ENCODE measurements at places on chromosomes 4 and X.

GRCh38 chr4:43547561-43547960 is 655.0 kb downstream of the GRXCR1 start:
- DNase-seq: no peak

DNA sequence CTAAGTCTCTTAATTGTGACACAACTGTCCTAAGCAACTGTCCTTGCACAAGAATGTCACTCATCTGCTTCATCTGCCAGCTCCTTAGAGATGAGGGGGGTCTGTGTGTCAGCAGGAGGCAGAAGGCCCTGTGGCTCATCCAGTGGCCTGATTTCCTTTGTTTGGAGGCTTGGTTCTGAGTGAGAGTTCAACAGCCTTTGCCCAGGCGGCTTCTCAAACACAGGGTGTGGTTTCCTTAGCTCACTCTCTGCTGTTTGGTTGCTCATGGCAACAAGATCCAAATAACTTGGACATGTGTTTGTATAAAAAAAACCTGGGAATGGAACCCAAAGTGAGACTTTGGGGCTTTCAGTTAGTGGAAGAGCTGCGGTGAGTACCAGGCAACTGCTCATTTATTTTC is 46.6 kb downstream of the MAP7D3 start:
- peak; percentile 46 for DNase-seq

- no peak for DNase-seq
Observed at GRCh38 chr4:1746919-1747602, 25.7 kb downstream of the TACC3 start.

DNA sequence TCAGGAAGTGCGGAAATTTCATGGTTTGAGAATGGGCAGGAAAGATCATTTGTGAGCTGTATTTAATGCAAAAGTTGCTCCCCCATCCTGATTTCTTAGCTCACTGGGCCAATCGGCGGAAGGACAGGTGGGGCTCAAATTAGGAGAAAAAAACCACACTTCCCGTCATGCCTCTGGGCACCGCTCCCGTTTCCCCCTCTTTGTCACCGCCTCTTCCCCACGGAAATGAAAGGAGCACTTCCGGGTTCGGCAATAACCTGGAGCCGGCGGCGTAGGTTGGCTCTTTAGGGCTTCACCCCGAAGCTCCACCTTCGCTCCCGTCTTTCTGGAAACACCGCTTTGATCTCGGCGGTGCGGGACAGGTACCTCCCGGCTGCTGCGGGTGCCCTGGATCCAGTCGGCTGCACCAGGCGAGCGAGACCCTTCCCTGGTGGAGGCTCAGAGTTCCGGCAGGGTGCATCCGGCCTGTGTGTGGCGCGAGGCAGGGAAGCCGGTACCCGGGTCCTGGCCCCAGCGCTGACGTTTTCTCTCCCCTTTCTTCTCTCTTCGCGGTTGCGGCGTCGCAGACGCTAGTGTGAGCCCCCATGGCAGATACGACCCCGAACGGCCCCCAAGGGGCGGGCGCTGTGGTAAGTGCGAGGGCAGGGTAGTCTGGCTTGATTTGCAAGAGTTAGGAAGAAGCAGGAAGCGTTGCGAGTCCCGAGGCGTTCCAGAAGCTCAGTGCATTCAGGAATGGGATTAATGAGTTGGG is at the start of gene TMEM33:
Gene TMEM33, plus strand, starts transcription at position 529 of the 751 bp plus-strand sequence. Its CDS starts 56 bp downstream, at position 585.
- DNase-seq: peak; percentile 92

DNA sequence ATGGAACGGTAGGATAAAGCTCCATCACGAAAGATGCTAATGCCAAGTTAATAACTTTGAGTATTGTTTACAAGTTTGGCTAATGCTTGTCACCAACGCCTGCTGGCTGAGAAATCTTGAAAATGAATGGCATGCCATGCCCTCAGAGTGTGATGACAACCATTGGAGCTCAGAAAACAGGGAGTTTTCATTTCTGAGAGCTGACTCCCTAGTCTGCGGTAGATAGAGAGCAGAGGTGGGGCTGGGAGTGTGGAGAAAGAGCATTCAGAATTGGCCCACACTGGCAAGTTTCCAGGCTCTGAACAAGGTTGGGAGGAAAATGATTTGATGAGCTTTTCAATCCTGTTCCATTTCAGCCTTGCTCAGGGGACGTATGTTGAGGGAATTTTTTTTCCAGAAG is 183.9 kb downstream of the CPEB2 start:
- DNase-seq: no peak

DNA sequence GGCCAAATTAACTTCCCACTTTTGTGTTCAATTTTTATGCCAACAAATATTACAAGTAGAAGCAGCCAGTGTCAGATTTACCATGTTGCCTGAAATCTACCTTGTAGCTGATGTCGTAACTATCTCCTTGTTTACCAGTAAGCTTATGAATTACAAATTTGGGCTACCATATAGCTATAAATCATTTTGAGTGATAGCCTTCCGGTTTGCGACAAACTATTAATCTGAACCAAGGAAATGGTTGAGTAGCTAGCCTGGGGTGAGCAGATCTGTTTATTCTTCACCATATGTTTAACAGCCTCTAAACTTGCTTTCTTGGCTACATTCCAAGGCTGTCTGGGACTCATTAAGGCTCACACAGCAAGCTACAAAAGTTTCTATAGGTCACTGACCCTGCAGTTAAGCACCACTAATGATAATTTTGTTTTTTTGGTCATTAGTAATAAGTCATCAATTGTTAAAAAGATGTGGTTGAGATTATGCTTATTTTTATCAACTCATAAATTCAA is 218.7 kb upstream of the SPOCK3 start:
- DNase-seq: no peak

DNA sequence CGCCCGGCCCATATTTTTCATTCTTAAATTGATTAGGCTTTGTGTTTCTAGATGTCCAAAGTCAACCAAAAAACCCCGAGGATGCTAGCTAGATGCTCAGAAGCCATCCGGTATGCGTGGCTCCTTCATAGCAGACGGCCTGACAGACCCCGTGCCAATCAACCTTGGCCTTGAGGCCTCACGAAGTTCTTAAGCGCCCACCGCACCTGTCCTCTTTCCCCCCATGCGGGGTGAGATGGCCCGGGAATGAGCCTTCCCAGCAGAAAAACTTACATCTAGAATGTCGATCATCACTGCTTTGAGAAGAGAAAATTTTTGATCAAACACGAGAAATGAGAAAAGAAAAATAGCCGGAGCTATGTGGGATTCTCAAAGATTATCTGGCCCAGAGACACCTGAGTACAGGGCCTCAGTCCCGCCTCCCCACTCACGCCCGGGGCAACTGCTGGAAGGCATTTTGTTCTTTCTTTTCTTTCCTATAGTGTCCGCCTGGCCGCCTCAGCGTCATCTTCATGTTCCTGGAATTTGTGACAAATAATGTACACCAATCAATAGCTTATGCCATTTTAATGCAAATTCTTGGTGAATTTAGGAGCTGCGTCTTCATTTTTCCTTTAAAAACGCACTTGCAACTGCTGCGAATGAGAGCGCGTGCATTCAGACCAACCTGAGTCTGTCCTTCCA is 1.6 kb upstream of the NAT8L start:
- DNase-seq: no peak

GRCh38 chr4:128558896-128559679 is 250.4 kb upstream of the JADE1 start:
- no peak for DNase-seq

DNA sequence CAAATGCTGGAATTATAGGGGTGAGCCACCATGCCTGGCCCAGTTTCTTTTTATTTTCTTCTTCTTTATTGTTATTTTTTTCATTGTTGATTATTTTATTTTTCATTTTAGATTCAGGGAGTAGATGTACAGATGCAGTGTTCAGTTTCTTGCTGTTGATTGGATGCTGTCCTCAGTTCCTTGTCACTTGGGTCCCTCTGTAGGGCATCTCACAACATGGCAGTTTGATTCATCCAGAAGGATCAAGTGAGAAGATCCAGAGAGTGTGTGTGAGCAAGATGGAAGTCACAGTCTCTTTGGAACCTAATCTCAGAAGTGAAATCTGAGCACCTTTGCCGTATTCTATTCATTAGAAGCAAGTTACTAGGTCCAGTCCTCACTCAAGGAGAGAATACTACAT is 20.9 kb downstream of the HMGB3 start:
- peak; percentile 14 for DNase-seq

- no peak for DNase-seq
Observed at GRCh38 chr4:128241019-128241418, 46.6 kb downstream of the PGRMC2 start.

- no peak for DNase-seq
Observed at GRCh38 chrX:119071381-119071780, 1.4 kb upstream of the CT47C1 start.

DNA sequence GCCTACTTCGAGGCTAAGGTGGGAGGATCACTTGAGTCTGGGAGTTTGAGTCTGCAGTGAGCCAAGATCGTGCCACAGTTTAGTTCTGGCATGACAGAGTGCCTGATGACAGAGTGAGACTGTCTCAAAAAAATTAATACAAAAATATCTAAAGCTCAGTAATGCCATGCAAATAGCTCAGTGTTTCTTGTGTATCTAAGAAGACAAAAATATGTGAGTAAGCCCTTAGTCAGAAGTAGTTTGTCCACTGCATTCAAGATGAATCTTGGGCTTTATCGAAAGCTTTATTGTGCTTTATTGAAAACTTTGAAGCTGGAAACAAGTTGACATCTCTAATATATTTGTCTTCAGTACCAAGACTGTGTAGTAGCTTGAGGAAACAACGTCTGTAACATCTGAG is 115.9 kb downstream of the GPAT3 start:
- DNase-seq: no peak

DNA sequence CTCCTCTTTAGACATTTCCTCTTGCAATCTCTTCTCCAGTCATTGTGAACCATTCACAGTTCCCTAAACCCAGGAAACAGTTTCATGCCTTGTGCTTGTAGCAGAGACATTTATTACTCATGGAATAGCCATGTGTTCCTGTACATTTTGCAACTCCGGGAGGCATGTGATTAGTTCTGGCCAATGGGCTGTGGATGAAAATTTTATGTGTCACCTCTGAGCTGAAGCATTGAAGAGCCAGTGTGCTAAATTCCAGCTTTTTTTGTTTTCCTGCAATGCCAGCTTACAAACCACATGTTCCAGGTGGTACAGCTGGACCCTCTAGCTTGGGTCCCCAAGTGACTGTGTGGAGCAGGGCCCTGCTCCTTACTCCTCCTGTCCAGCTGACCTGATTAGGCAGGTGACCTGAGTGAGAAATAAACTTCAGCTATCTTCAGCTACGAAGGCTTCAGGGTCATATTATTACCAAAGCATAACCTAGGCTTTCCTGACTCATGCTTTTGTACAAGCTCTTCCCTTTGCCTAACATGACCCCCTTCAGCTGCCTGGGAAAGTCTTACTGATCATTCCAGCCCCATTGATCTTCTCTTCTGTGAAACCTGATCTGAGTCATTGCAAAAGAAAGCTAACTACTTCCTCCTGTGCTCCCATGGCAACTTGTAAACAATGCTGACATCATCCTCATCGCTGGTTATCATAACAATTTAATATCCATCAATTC is 200.4 kb downstream of the PTTG2 start:
- DNase-seq: peak; percentile 78

- DNase-seq: no peak
Observed at GRCh38 chrX:70720721-70721120, 187.8 kb downstream of the TEX11 start.

- DNase-seq: no peak
Observed at GRCh38 chr4:112312610-112313239, 15.6 kb downstream of the ALPK1 start.

DNA sequence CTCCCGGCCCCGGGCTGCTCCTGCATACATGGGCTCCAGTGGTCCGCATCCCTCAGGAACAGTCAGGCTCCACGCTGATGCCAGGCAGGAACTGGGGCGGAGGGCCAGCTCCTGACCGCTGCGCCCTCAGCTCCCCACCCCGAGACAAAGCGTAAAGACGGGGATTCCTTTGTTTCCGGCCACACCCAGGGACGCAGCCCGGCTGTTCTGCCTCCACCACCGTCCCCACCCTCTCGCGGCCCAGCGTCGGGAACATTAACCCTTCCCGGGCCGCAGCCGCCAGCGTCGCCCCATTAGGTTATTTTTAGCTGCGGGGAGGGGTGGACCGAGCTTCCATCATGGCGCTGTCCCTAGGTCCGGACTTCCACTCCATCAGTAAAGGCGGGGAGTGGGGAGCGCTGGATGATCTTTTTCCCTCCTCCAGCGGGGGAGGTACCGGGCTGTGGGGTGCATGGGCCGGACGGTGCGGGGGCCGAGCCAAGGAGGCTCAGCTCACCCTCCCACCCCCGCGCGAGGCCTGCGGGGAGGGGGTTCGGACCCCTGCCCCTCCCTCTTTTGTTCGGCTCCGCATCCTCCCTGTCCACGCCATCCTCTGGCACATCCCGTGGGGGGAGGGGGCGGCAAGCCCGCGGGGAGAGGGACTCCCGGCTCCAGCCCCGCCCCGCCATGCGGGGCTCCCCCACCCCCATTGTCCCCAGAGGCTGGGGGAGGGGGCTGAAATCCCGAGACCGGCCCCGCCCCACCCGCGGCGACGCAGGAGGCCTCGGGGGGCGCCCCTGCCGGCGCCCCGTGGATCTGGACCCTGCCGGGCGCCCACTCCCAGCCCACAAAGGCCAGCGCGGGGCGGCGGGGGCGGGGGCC is 5.3 kb downstream of the CRMP1 start:
- DNase-seq: no peak

DNA sequence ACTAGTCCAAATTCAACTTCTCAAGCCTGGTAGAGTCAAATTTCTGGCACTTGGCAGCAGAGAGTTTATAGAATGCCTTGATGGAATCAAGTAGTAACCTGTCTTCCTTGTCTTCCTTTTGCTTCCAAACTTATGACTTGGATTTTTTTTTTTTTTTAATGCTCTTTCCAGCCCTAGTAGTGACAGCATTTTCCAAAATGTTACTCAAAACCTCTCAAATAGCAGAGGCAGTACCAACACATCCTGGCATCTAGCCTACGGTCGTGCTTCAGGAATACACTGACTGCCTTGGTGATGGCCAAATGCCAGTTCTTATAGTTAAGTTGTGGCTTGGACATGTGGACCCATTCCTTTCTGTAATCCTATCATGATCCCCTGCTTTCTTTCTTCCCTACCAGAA is 46.0 kb downstream of the GALNT7 start:
- no peak for DNase-seq

GRCh38 chrX:128543114-128543513 is 490.9 kb upstream of the ACTRT1 start:
- no peak for DNase-seq

DNA sequence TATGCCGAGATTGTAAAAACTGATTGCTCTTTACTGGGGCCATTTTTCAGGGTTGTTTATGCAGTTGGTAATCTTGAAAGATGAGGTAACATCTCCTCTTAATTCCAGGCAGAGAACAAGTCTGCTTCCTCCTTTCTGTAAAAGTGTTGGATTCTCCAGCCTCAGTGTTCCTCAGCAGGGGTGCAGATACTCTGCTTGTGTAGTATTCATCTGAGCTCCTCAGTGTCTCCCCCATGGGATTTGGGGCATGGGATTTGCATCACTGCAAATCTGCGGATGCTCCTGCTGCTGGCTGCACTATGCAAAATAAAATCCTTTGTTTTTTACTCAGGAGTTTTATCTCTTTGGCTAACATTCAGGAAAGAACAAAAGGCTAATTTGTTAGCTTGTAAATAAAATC is 104.9 kb upstream of the ATP8A1 start:
- no peak for DNase-seq

DNA sequence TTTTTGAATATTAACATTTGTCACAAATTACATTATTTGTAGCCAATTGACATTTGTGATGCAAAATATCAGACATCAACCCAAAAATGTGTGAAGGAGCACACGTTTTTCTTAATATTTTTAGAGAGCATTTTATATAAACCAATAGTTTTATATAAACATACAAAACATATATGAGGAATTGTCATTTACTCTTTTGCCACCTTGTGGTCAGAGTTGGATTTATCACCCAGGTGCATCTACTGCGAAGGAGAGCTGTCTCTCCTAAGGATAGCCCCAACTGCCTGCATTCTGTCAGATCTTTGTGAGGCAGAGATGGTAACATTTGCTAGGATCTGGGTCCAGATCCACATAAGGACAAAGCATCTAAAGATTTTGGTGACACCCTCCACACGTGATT is 2.5 kb upstream of the USP27X start:
- DNase-seq: peak; percentile 60
